ENCODE measurements at places on chromosomes 11 and 22. TPM values are rescaled to one million over a fixed set of nuclear protein-coding genes. Genes with fewer than 3 reads are reported as not detected.
A peak's percentile ranks its signal among the peaks of the same experiment; 100 is the strongest.

DNA sequence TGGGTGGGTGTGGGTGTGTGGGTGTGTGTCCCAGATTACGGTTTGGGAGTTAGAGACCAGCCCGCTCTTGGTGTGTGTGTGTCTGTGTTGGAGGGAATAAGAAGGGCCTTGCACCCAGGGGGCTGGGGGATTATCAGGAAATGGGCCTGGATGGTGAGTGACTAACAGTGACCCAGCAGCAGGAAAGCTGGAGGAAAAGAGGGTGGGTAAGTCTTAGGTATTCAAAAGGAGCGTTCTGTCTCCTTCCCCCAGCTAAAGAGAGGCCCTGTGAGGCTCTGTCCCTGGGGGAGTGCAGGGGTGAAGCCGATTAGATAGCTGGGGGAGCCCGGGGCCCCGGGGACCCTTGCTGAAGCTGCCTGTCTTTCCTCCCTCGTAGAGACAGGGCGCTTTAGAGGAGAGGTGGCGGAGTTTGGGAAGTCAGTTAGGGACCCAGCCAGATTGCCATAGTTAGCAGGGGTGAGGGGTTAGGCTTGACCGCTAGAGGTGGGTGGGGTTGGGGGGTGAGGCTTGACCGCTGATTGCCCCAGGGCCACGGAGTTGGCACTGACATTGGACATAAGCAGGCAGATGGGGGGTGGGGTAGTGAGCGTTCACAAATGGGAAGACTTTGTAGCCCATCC lies 1.5 kb downstream of the OAF start:
- H3K36me3 ChIP-seq: no peaks in the 10 kb centered on the region
- H3K4me1 ChIP-seq: peaks cover 11% of the 10 kb centered on the region
- H3K27me3 ChIP-seq: no peaks in the 10 kb centered on the region
- no peak for DNase-seq

OR51B2 gene
- total RNA-seq: not detected

DNA sequence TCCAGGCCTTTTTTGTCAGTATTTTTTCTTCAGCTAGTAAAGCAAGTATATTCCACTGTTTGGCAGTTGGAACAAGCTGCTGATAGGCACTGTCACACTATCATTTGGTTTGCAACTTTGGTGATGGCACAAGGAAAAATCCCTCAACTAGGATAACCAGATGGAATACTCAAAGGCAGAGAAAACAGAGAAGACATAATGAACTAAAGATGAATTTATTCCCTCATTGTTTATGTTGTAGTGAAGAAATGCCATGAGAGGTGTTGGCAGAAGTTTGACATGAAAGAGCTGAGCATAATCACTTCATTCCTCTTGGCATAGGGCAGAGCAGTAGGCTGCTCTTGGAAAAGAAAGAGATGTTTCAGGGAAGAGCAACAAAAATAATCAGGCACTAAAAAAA lies 39.9 kb downstream of the FSHB start:
- H3K4me1 ChIP-seq: no peaks in the 10 kb centered on the region
- H3K36me3 ChIP-seq: no peaks in the 10 kb centered on the region
- no peak for DNase-seq
- peaks cover 14% of the 10 kb centered on the region for H3K27me3 ChIP-seq

DNA sequence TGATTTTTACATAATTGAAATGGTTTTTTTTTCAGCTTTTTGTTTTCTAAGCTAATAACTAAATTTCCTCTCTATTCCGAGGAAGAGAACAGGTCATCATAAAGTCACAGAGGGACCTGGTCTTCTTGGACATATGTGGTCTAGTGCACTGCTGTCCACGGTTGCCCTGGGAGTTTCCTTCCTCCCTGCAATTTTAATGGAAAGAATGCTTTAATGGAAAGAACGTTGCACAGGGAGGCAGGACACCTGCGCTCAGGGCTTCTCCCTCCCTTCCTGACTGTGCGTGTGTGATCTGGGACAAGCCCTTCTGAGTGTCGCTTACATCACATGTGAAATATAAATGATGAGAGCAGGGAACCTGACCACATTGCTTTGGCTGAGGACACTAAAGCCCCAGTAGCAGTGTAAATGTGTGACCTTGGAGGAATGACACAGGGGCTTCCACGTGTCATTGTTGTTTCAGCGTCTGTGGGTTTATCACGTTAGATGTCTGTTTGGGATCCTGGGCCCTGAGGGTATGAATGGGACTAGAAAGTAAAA lies 93.2 kb downstream of the AMOTL1 start:
- H3K27ac ChIP-seq: no peak overlapping the region
- H3K27me3 ChIP-seq: no peaks in the 10 kb centered on the region
- no peak overlapping the region for H3K4me3 ChIP-seq
- DNase-seq: no peak
- H3K36me3 ChIP-seq: no peaks in the 10 kb centered on the region

GRCh38 chr11:77175869-77176539 lies 48.0 kb downstream of the MYO7A start:
- H3K4me3 ChIP-seq: no peak overlapping the region
- no peak overlapping the region for H3K27ac ChIP-seq
- H3K27me3 ChIP-seq: no peaks in the 10 kb centered on the region
- no peaks in the 10 kb centered on the region for H3K36me3 ChIP-seq
- DNase-seq: no peak
- H3K4me1 ChIP-seq: no peaks in the 10 kb centered on the region

DNA sequence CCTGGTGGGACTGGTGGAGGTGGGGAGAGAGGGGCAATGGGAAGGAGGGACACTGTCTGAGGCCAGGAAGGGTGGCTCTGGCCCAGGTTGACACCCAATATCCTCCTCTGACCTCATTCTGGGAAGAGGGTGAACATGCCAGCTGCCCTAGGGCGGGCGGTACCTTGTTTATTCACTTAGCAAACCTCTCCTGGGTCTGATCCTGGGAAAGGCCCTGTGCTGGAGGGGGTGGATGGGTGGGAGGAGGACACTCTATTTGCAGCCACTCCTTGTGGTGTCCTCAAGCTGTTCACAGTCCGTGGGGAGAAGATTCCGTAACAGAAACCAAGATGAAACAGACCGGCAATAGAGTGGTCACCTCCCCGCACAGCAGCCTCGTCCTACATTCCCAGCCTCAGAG lies 49.7 kb upstream of the EIF3D start:
- peaks cover 4% of the 10 kb centered on the region for H3K27me3 ChIP-seq
- H3K36me3 ChIP-seq: no peaks in the 10 kb centered on the region
- H3K27ac ChIP-seq: no peak overlapping the region
- no peaks in the 10 kb centered on the region for H3K4me1 ChIP-seq
- DNase-seq: no peak
- H3K4me3 ChIP-seq: no peak overlapping the region

GGTLC3 gene
- not detected for total RNA-seq

DNAJB7 gene
- total RNA-seq: not detected

DNA sequence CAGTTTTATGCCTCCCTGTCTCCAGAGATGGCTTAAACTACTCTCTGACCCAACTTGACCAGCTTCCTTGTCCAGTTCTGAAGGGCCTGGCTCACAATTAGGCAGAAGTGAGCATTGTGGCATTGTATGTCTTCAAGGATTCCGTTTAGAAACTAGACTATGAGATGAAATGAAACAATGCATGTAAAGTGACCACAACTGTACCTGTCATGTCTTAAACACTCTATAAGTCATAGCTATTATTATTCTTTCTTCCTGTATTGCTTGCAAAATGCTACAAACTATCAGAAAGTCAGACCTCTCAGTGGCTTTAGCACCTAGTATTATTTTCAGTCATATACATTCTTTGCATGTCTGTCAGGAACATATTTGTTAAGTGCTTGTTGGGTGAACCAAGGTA lies 127.9 kb upstream of the MTMR2 start:
- H3K27ac ChIP-seq: peak overlapping the region; percentile 8
- H3K4me1 ChIP-seq: peaks cover 62% of the 10 kb centered on the region

GRCh38 chr11:77471558-77472193 lies 2.2 kb downstream of the PAK1 start:
- peaks cover 8% of the 10 kb centered on the region for H3K27me3 ChIP-seq
- no peak overlapping the region for H3K4me3 ChIP-seq
- H3K4me1 ChIP-seq: peaks cover 13% of the 10 kb centered on the region
- no peak for DNase-seq
- H3K27ac ChIP-seq: no peak overlapping the region
- H3K36me3 ChIP-seq: no peaks in the 10 kb centered on the region

- no peaks in the 10 kb centered on the region for H3K27me3 ChIP-seq
- H3K27ac ChIP-seq: no peak overlapping the region
Measured at GRCh38 chr11:77188633-77189491, 60.8 kb downstream of the MYO7A start.

- peaks cover 79% of the 10 kb centered on the region for H3K27me3 ChIP-seq
- peaks cover 12% of the 10 kb centered on the region for H3K4me1 ChIP-seq
- no peak within 1 kb of the TSS for H3K27ac ChIP-seq
- peaks cover 3% of the 10 kb centered on the region for H3K36me3 ChIP-seq
Measured at GRCh38 chr11:112961146-112961668, at the start of gene NCAM1. NCAM1 (plus strand) TSS chr11:112961420.

- no peaks in the 10 kb centered on the region for H3K36me3 ChIP-seq
- no peak overlapping the region for H3K4me3 ChIP-seq
- no peaks in the 10 kb centered on the region for H3K4me1 ChIP-seq
- H3K27me3 ChIP-seq: no peaks in the 10 kb centered on the region
- no peak for DNase-seq
Measured at GRCh38 chr22:32617271-32617670, 142.7 kb downstream of the FBXO7 start.

TSSK2 gene
- not detected for total RNA-seq

DNA sequence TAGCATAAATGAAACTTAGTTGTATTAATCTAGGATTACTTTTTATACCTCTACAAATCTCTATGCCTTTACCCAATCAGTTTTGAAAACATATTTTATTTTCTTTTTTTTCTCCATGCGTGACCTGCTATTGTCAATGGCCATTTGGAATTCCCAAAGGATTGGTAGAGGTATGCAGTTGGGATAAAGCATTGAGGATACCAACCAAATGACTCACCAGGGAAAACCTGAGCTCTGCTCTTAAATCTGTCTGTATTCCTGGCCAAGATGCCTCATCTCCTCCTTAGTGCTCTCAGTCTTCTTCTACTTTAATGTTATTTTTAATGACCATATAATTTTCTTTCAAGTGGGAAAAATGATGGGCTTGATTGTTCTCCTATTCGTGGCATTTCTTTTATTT lies 61.9 kb downstream of the EHF start:
- H3K36me3 ChIP-seq: no peaks in the 10 kb centered on the region
- no peaks in the 10 kb centered on the region for H3K4me1 ChIP-seq
- H3K27ac ChIP-seq: no peak overlapping the region
- H3K4me3 ChIP-seq: no peak overlapping the region
- no peaks in the 10 kb centered on the region for H3K27me3 ChIP-seq

DNA sequence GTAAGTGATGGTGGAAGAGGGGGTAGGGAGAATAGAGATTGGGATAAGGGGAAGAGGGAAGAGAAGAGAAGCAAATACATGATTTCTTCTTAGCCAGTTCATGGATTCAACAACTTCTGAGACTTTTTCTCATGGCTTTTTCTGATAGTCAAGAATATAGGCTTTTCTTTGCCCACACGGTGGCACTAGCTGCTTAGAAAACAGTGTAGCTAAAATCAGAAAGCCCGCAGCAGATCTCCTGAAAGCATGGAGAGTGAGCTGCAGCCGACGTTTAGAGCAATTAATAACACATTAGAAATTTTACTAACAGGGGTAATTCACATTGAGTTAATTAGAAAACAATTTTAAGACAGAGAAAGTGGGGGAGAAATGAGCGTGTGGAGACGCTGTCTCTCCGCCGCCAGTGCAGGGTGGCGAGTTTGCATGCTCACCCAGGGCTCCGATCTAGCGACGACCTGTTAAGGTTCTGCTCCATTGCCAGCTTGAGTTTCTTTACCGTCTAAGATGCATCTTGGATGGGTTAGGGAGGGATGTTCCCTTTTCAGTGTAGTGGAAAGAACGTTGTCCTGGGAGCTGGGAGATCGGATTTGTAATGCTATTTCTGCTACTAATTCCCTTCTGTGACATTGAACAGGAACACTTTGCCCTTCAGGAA lies 3.3 kb upstream of the RAG1 start:
- H3K4me1 ChIP-seq: peaks cover 5% of the 10 kb centered on the region
- peaks cover 3% of the 10 kb centered on the region for H3K36me3 ChIP-seq
- DNase-seq: peak; percentile 26
- H3K4me3 ChIP-seq: peak overlapping the region; percentile 54

All from activated naive CD8-positive, alpha-beta T cell treated with anti-CD3 and anti-CD28 coated beads for 36 hours (primary cell).